Thoracic aorta endothelial cell (primary cell): ENCODE measurements at places on chromosomes 16 and 17. TPM values are rescaled to one million over a fixed set of nuclear protein-coding genes. Genes with fewer than 3 reads are reported as not detected.

The SLC4A1 gene
- not detected in 2 replicates for total RNA-seq

The PRSS22 gene
- total RNA-seq: not detected in 2 replicates

The TBC1D26 gene
- total RNA-seq: not detected in 2 replicates

The ODAD4 gene
- total RNA-seq: 0.13 and 0.36 TPM in 2 replicates

The GCGR gene
- total RNA-seq: not detected in 2 replicates

The MYH8 gene
- not detected in 2 replicates for total RNA-seq

The SLC5A10 gene
- not detected in 2 replicates for total RNA-seq

The ABCC12 gene
- not detected in 2 replicates for total RNA-seq

The NACA2 gene
- total RNA-seq: not detected in 2 replicates
